ENCODE measurements at places on chromosomes 16 and 17.

- no peak for DNase-seq
Observed at GRCh38 chr16:9048302-9048700, 43.1 kb upstream of the HAPSTR1 start.

DNA sequence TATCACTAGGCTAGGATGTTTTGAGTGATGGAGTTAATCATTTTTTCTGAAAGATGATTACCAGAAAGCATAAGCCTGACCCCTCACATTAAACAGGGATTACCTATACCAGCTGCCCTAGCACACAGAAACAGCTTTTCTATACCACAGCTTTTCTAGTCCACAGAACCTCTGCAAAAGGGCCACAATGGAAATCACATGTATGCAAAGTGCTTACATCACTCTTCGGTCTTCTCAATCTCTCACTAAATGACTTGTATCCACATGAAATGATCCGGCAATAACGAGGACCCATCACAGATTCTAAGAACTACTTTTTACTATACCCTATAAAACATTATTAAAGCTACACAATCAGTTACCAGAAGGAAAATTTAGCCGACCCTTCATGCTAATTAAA, 2.6 kb downstream of the CSNK2A2 start:
- no peak for DNase-seq

DNA sequence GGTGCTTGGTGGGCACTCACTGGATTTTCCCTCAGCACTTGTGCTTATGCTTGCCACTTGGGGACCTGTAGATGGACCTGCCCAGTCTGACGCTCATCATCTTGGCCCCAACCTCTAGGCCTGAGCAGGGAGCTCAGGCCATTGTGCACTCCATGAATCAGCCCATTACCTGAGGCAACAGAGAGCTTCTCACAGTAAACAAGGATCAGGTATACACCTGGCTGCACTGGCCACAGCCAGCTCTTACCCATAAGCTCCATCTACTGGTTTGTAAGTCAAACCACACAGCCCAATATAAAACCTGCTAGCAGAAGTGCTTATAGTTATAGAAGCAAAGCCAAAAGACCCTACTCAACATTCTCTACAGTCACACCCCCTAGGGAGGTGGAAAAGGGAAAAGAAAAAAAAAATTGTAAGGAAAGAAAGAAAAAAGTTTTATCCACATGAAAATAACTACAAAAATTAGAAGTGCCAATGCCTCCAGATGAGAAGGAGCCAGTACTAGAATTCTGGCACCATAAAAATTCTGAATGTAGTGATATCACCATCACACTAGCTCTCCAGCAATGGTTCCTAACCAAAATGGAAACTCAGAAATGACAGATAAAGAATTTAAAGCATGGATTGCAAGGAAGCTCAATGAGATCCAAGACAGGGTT, 87.8 kb upstream of the CDH5 start:
- DNase-seq: no peak

- no peak for DNase-seq
Observed at GRCh38 chr16:50363656-50364055, 5.1 kb downstream of the BRD7 start.

DNA sequence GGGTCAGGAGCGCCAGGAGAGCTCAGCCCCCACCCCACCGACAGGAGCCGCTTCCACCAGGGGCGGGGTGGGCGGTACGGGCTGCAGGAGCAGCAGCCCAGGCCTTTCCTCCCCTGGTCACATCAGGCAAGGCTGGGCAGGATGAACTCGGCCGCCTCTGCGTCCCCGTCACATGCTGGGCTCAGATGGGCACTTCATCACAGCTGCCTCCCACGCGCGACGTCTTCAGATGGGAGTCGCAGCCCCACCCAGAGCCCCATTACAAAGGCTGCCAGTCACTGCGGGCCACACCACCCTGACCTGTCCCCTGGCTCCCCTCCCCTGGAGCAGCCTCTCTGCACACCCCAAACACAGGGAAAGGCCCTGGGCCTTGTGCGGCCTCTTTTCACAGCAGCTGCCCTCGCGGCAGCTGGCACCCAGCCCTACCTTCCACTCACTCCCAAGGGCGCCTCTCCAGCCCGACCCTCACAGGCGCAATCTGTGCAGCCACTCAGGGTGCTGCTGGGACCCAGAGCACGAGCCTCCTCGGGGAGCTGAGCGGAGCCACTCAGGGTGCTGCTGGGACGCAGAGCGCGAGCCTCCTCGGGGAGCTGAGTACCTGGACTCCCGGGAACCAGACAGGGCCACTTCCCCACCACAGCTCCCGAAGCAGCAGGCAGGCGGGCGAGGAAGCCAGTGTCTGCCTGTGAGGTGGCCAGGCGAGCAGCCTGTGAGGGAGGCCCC, 4.7 kb downstream of the ZNF598 start:
- DNase-seq: no peak

DNA sequence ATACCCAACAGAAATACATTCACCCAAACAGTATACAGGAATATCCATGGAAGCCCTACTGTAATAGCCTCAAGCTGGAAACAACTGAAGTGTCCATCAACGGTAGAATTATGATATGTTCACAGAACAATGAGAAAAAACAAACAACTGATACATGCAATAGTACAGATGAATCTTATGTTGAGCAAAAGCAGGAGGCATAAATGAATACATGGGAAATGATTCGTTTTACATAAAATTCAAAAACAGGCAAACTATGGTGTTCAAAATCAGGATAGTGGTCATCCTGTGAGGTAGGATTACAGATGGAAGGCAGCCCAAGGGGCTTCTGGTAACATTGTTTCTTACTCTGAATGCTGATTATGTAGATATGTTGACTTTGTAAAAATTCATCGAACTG, 25.1 kb downstream of the RFFL start:
- DNase-seq: no peak

DNA sequence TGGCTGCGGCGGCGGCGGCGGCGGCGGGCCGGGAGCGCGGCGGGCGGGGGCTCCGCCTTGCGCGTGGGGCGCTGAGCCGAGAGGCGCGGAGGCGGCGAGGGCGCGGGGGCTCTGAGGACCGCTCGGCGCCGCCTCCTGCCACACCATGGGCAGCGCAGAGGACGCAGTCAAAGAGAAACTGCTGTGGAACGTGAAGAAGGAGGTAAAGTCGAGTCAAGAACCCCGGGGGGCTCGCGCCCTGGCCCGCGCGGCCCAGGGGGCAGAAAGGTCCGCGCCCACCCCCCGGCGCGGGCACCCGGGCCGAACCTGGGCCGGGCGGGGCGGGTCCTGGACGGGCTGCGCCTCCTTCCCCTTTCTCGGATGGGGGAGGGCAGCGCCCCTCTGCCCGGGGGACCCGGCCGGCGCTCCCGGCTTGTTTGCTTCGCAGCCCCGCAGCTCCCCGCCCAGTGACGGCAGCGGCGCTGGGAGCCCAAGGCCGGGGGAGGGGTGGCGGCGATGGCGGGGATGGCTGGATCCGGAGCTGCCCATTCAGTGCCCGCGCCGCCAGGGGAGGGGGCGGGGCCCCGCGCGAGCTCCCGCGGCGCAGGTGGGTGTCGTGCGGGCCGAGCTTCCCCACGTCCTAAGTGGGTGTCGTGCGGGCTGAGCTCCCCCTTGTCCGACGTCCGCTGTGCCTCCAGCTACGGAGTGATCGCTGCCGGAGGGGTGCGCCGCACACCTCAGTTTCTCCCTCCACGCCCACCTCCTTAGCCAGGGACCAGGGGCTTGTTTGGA, 428 bp downstream of the SGSM2 start:
- peak; percentile 40 for DNase-seq

GRCh38 chr17:80145076-80146075, 1.6 kb downstream of the EIF4A3 start:
- DNase-seq: no peak

GRCh38 chr16:6362321-6362720, 970.3 kb upstream of the RBFOX1 start:
- DNase-seq: no peak
